Brain pericyte (primary cell): ENCODE measurements at places on chromosomes 12 and 14.

GRCh38 chr14:95192311-95192710 is 35.0 kb upstream of the DICER1 start:
- DNase-seq = no peak

DNA sequence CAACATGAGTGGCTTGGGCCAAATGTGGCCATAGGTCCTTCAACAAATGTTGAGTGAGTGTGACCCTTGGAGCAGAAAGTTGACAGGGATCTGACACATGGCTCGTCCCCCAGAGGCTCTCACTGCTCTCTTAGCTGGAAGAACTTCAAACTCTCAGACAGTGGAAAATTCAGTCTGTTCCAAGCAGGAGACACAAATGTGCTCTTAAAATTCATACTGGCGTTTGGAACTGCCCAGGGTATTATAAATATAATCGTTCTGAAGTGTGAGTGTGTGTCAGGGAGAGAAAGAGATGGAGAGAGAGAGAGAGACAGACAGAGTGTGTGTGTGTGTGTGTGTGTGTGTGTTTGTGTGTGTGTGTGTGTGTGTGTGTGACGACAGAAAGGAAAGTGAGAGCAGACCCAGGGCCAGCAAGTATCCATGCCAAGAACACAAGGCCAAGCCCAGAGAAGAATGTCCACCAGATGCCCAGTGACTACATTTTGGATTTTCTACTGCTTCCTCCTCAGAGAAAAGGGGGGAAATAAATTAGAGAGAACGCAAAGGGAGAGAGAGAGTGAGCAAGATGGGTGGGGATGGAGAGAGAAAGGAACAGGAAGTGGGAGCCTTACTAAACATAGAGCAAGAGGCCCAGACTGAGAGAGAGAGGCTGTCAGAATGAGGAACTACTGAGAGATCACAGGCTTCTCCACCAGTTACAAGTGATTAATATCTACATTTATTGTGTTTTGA is 193.6 kb upstream of the NUDT4 start:
- no peak for DNase-seq

- no peak for DNase-seq
Measured at GRCh38 chr12:127991485-127991884, 275.5 kb upstream of the TMEM132C start.

DNA sequence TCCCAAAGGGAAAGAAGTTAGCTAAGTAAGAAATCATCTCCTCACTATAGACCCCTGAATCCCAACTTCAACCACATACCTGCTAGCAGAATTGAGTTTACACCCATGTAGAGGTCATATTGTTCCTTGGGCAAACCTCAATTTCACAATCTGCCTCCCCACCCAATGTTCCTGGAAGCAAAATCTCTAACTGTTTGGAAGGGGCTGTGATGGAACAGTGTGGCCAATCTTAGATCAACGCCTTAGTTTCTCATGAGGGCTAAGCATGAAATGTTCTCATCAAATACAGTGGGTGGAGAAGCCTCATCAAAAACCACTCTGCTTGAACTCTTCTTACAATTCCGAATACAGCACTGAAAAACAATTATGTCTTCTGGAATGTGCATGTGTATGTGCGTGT is 284.0 kb upstream of the NOS1 start:
- no peak for DNase-seq

DNA sequence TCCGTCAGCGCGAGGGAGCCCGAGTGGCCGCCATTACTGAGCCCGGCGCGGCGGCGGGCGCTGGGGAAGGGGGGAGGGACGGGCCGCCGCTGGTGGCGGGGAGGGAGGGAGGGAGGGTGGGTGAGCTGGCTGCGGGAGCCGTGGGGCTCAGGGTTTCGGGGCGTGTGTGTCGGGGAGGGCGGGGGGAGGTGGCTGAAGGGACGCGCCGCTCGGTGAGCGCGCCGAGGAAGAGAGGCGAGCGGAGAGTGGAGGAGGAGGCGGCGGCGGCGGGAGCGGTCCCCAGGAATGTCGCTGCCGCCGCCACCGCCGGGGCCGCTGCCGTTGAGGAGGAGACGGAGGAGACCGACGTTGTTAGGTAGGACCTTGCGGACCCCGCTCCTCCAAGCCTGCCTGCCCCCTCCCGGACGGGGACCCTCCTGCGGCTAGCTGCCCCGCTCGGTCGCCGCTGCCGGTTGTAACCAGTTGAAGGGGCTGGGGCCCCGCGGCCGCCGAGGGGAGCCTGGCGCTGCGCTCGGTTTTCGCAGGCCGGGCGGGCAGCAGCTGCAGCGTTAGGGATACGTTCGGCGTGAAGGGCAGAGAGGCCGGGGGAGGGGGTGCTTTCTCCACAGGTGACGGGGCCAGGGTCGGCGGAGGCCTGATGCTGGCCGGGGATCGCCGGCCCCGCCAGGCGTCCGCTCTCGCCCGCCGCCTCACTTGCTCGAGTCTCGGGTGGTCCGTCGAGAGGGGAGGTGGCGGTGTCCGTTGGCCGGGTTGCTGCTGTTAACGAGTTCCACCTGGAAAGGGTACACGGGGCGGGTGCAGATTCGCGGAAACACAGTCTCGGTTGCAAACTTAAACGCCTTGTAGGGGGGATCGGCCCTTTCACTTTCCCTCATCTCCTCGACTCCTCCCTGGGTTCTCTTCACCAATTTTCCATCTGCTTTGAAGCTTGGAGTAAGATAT is at the start of gene ARHGAP5:
TSS of gene ARHGAP5 (plus strand) at position 224 of the 942 bp plus-strand sequence. CDS start 13,366 bp downstream, outside the sequence.
- DNase-seq = no peak

DNA sequence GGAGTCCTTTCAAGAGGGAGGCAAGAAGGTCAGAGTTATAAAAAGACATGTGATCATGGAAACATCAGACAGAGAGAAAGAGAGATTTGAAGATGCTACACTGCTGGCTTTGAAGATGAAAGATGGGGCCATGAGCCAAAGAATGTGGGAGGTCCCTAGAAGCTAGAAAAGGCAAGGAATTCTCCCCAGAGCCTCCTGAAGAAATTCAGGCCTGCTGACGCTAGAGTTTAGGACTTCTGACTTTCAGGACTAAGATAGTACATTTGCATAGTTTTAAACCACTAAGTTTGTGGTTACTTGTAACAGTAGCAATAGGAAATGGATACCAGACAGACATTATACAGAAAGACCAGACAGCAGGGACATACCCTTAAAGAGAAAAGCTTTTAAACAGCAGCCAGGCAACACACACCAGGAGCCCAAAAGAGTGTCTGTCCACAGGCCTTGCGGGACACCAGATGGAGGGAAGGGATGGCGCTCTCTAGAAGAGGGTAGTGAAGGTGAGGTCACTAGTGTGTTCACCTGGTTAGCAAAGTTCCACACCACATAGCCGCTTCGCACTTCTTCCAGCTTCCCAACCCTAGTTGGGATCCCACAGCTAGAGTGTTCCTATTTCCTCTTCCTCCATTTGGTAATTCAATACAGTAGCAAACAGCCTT is 29.7 kb upstream of the CEBPE start:
- DNase-seq = no peak

GRCh38 chr12:117367006-117367638 is 5.7 kb upstream of the NOS1 start:
- peak; percentile 29 for DNase-seq

DNA sequence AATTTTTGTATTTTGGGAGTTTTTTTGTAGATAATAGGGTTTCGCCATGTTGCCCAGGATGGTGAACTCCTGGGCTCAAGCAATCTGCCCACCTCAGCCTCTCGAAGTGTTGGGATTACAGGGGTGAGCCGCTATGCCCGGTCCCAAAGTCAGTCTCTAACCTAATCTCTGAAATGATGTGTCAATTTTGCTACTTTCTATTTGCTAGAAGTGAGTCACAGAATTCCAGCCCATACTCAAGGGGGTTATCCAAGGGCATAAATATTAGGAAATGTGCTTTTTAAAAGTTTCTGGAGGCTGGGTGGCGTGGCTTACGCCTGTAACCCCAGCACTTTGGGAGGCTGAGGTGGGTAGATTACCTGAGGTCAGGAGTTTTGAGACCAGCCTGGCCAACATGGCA is 40.5 kb downstream of the RESF1 start:
- no peak for DNase-seq

- no peak for DNase-seq
Measured at GRCh38 chr12:18368594-18368993, 107.3 kb downstream of the PIK3C2G start.

GRCh38 chr14:105329411-105330150 is 15.0 kb downstream of the PACS2 start:
- no peak for DNase-seq

DNA sequence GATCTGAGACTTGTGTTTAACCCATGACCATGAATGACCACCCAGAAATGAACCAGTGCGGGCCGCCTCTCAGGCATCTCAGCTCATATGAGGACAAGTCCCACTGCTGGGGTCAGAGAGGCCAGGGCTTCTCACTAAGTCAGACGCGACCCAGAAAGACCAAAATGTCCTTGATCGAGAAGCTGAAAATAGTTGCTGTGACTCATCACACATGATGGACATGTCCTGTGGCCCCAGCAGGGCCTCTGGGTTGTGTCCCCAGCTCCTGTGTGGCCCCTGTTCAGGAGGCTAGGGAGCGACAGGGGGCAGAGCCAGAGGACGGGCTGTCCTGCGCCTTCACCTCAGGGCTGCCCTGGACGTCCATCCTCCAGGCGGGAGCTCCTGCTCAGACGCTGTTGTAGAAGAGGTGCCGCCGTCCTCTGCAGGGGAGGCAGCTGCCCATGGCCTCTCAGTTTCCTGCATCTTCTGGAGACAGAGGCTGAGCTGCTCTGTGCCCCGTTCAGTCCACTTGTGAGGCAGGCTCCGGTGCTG is 29.0 kb upstream of the FAM181A start:
- DNase-seq = no peak

- DNase-seq = no peak
Measured at GRCh38 chr12:3885277-3886094, 12.3 kb upstream of the PARP11 start.

DNA sequence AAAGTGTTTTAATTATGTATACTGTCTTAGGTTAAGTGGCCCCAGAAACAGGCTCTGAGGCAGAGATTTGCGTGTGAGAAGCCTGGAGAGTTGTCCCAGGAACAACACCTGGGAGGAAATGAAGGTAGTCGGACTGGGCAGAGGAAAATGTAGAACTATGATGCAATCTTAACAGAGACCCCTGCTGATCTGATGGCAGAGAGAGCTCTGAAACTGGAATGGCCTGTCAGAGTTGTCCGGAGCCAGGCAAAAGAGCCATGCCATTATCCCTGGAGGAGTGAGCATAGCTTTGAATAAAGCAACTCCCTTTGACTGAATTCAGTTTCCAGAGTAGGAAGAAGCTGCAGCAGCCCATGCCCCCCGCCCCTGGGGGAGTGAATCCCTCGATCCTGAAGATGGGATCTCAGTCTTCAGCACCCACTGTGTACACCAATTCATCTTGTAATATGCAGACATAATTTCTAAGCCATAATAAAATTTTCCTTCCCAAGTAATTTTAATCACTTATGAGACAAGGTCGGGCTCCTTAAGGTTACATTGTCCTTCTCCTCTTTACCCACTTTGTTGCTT is 264.8 kb downstream of the PDZRN4 start:
- no peak for DNase-seq

GRCh38 chr12:109452489-109452888 is 24.6 kb downstream of the KCTD10 start:
- no peak for DNase-seq

GRCh38 chr12:106118381-106119130 is 20.2 kb downstream of the NUAK1 start:
- no peak for DNase-seq

GRCh38 chr12:15956413-15957185 is 45.5 kb downstream of the DERA start:
- DNase-seq = no peak

GRCh38 chr12:26473291-26473690 is 277.9 kb downstream of the SSPN start:
- DNase-seq = no peak

GRCh38 chr12:2068653-2069052 is 15.9 kb downstream of the CACNA1C start:
- DNase-seq = no peak

- DNase-seq = no peak
Measured at GRCh38 chr14:21039585-21040369, 2.4 kb upstream of the RNASE7 start.

DNA sequence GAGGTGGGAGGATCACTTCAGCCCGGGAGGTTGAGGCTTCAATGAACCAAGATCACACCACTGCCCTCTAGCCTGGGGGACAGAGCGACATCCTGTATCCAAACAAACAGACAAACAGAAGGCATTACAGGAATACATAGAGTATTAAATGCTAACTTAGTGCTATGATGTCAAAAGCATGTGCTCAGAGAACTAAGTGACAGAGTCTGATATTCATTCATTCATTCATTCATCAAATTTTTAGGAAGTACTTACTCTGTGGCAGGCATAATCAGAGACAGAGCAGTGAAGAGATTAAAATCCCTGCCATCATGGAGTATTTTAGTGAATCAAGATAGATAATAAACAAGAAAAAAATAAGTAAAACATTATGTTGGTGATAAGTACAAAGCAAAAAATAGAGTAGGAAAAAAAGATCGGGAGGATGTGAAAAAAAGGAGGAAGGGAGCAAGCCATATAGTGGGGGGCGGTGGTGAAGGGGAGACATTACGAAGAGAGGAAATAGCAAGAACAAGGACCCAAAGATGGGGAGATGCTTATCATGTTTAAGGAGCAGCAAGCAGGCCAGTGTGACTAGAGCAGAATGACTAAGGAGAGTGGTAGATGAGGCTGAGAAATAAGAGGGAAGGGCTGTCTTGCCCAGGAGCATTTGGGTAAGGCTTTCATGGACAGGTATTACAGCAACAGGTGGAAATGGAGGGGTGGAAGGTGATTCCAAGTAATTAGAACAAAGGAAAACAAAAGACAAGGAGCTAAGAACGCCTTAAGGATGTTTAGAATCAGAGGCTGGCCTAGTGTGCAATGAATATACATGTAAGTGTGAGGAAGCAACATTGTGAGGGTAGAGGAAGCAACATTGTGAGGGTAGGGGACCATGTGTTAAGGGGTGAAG is 2.8 kb downstream of the MAP4K5 start:
- DNase-seq = no peak

DNA sequence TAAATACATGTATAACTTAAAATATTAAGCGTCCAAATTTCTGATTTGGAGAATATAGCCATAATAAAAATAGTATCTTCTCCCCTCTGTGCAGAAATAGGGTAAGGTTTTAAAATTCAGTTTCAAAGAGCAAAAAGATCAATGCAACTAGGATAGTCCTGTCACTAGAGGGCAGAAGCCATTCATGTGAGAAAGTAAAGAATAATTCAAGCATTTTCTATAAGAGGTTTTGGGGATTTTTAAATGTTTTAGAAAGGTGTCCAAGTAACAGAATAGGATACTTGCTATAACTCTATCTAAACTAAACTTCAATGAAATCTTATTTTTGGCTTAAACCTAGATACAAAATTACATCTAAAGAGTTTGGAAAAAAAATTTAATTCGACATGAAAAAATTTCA is 50.3 kb downstream of the ADAMTS20 start:
- DNase-seq = no peak

GRCh38 chr12:91620992-91621391 is 438.4 kb upstream of the DCN start:
- no peak for DNase-seq

DNA sequence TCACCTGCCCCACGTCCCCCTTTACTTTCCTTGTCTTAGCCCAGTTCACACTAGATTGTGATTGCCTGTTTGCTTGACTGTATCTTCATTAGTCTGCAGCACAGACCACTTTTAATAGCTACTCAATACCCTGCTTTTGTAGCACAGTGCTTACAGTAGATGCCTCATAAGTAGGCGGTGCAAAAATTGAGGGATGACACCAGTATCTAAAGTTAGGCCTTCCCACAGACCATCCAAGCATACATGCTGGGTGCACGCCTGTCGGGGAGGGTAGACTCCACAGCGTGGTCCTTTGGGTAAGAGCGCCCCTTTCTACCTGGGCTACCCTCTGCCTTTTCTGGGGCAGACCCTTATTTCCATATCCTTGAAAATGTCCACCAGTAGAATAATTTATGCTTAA is 140.8 kb downstream of the GCH1 start:
- no peak for DNase-seq

- no peak for DNase-seq
Measured at GRCh38 chr12:118356809-118357256, 15.9 kb downstream of the TAOK3 start.
